ENCODE measurements at places on chromosomes 7 and 10.

DNA sequence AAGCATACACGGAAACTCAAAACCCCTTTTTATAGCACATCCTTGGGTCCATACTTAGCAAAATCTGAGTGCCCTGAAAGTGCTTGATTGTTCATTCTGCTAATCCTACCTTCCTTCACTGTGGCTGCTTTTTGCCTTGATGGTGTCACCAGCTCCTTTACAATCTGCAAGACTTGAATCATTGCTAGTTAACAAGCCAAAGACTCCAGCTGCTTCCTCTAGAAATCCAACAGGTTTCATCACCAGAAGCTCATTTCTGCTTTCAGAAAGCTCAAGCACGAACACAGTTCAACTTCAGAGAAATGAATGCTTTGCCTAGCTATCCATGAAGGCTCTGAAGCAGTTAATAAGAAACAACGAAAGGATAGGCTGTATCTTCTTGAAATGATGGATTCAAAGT, 38.0 kb downstream of the USP6NL start:
- DNase-seq, result no peak

DNA sequence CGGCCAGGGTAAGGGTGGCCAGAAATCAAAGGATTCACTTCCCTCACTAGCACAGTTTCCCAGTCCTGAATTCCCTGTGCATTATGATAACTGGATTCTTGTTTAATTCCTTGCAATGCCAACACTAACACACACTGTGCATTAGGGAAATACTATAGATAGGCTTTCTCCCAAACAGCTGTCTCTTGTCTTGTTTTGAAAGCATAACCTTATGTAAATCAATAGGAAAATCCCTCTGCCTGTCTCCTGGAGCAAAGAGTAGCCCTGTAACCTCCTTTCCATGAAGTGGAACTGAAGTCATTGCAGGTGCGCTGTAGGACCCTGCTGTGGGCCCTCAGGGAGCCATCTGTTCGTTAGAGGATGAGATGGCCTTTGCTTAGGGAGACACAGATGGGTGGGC, 82.8 kb upstream of the FAM171A1 start:
- DNase-seq, result no peak

GRCh38 chr10:111481261-111481826, 404.5 kb downstream of the ADRA2A start:
- no peak for DNase-seq

GRCh38 chr10:6595499-6595898, 15.4 kb upstream of the PRKCQ start:
- no peak for DNase-seq

GRCh38 chr10:113463777-113464176, 89.1 kb upstream of the HABP2 start:
- no peak for DNase-seq

DNA sequence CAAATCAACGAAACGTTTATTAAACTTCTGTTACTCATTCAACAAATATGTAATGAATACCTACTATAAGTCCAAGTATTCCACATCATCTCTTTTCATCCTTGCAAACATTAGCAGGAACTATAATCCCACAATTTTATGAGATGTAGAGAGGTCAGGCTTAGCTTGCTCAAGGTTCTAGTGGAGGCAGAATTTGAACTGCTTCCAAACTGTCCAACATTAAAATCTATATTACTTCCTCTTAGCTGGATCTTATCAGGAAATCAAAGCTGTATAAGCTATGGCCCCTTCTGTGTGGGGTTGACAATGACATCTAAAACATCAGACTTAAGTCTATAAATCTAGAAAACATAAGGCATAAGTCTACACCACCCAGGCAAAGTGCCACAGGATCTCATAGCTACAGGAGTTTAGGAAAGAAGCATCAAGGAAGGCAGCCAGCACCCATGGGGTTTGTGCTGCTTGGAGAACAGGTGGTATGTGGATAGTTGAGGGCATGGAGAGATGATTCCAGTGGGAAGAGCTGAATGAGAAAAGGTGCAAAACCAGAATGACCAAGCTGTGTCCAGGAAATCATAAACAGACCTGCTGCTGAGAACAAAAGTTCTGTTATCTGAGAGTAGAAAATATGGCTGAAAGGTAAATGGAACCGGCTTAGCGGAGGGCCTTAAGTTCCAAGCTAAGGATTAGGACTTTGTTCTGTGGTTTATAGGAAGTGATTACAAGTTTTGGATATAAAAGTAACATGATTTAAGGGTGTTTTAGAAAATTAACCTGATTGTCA, 34.5 kb downstream of the PAPSS2 start:
- no peak for DNase-seq

DNA sequence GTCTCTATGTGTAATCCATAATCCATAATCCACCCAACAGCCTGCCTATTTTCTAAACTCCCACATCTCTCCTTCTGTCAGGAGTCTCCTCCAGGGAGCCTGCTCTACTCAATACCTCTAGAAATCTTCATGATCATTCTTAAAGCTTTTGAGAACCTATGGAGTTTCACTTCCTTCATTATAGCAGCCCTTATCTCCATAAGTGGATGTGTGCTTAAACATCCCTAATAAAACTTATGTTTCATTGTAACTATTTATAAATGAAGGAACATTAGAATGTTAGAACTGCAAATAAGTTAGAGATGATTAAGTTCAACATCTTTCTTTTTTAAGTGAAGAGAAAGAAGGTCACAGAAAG, 8.5 kb downstream of the CPED1 start:
- no peak for DNase-seq

DNA sequence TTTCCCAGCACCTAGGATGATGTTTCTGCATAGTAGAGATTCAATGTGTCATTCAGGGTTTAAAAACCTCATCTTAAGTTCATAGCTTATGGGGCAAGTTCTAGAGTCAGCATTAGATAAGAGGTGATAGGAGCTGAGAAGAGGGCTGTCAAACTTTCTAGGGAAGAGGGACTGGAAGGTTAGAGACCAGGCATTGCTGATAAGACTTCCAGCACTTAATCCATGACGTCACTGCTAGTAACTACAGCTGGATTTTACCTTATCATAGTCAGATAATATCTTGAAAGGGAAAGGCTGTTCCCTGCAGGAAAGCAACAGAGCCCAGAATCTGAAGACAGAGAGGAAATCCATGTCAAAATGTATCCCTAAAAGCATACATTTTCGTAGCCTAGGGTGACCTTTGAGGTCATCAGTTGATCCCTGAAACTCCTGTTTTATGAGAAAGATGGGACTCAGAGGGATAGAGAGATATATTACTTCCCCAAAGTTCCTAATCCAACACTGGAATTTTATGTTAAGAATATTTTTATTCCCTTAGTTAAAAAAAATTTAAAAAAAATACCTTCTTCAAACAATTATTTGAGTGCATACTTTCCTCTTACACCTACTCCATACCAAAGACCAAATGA, 3.3 kb upstream of the CPED1 start:
- DNase-seq, result no peak

DNA sequence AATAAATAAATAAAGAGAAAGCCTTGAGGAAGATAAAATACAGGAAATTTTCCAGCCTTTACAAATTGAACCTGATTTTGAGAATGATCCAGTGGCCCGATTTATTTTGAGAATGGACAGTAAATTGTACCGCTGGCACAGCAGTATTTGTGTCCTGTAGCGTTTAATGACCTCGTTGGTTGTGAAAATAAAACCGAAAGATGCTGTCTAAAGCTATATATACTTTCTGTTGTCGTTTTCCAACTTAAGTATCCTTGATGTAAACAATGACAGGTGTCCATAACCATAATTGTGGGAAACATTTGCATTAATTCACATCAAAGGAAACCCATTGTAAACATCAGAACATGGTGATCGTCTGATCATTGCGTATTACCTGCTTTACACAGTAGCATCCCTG, 38.8 kb downstream of the TBXAS1 start:
- no peak for DNase-seq
